ENCODE measurements at places on chromosomes 16 and 17.
A peak's percentile ranks its signal among the peaks of the same experiment; 100 is the strongest.

- peak; percentile 50 for DNase-seq
Observed at GRCh38 chr17:68172461-68172954, 75.3 kb upstream of the AMZ2 start.

GRCh38 chr17:11264183-11264871 is 23.3 kb downstream of the SHISA6 start:
- DNase-seq, result no peak

DNA sequence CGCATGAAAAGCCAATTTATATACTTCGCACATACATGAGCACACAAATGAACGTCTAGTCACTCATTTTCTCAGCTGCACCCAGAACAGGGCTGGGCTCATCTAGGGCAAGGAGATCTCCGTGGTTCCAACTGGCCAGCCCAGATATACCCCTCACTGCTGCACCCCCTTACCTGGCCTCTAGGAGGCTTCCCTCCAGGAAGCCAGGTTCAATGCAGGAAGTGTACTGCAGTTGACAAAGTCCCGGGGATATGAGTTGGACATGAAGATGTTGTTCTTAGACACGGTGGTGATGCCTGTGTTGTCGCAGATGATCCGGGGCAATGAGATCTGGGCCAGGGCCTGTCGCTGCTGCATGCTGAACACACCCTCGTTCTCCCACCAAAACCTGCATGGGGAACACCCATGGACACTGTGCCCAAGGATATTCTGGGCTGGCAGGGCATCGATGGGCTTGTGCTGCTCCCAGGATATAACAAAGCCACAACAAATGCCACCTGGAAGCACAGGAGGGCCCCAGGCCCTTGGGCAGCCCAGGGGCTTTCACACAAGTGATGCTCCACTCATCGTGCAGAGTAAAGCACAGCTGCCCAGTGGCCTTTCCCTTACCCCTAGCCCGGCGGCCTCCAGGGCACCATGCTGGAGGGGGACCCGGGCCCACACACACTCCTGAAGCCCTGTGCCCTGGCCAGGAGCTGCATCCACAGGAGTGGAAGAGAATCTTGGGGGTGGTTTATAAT is 10.1 kb downstream of the MPO start:
- no peak for DNase-seq

DNA sequence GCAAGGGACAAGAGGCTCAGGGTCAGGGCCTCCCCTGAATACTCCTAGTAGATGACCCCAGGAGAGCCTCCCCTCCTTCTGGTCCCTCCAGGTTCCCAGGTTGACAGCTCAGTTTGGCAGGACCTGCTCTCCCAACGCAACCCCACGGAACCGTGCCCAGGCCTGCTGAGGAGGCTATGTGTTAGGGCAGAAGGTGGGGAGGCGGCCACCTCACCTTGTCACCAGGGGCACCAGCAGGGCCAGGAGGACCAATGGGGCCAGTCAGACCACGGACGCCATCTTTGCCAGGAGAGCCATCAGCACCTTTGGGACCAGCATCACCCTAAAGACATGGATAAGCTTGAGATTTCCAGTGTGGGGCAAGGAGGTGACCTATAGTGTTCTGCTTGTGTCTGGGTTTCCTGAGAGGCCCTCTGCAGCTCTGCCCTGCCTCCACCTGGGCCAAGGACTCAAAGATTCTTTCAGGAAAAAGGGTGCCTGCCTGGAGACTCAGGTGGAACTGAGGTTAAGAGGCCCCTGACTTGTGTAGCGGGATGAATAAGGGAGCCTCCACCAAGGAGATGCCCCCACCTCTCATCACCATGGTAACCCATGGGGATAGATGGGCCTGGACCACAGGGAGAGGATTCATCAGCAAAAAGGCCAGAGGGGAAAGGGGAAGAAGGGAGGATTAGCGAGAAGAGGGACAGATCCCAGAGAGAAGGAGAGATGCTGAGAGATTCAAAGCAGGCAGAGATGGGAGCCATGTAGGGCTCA is 10.7 kb downstream of the COL1A1 start:
- DNase-seq, result no peak

DNA sequence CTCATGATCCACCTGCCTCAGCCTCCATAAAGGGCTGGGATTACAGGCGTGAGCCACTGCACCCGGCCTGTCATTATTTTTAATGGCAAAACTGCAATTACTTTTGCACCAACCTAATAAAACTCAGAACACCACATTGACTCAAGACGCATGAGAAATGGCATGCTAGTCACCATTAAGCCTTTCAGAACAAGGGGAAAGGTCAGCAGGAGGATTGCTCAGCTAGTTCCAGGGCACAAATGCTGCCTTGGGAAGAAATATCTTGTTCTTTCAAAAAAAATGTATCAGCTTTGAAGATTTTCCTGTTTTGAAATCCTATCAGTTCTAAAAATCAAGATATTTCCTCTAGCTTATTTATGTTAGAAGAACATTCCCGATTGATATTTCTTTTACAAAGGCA is 32.4 kb upstream of the CDYL2 start:
- DNase-seq, result no peak

GRCh38 chr17:81400154-81400977 is 5.1 kb downstream of the BAHCC1 start:
- no peak for DNase-seq

GRCh38 chr16:360698-361336 is 8.3 kb upstream of the AXIN1 start:
- DNase-seq, result no peak

DNA sequence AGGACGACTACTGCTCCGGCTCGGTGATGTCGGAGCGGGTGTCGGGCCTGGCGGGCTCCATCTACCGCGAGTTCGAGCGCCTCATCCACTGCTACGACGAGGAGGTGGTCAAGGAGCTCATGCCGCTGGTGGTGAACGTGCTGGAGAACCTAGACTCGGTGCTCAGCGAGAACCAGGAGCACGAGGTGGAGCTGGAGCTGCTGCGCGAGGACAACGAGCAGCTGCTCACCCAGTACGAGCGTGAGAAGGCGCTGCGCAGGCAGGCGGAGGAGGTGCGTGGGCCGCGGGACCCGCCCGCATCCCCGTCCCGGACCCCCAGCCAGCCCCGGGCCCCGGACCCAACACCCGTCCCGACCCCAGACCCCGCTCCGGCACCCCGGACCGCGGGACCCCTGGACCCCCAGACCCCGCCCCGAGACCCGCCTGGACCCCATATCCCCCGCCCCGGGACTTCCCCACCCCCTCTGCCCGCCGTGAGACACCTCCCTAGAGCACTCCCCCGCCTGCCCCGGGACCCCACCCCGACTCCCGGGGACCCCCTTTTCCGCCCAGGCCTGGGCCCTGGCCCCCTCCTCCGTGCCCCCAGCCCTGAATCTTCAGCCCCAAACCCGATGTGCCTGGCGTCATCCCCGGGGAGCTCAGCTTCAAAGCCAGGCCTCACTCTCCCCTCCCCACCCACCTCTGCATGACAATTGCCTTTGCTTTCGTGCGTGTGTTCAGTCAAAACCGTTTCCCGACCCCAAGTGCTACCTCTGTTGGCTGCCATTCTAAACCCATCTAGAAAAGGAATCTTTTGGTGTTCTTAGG is 594 bp downstream of the MAPK8IP3 start:
- DNase-seq, result no peak

Data from stimulated activated CD4-positive, alpha-beta T cell treated with anti-CD3 and anti-CD28 coated beads, Interleukin-1b, Interleukin-23, amount 100 ng/mL, for 1 hour (primary cell).